Uterus (tissue), 4 donors: ENCODE measurements at places on chromosomes 12 and 14. TPM values are rescaled to one million over a fixed set of nuclear protein-coding genes. Genes with fewer than 3 reads are reported as not detected.

Gene CYP27B1
- total RNA-seq, result 0.28 TPM

Gene ZNF10
- 18.0 TPM for total RNA-seq

Gene MYRFL
- not detected for total RNA-seq

GRCh38 chr14:62209287-62209899, 447.2 kb downstream of the SNAPC1 start:
- DNase-seq, result no peak
- no peak overlapping the region for H3K4me3 ChIP-seq
- H3K27ac ChIP-seq, result no peak overlapping the region
- no peaks in the 10 kb centered on the region for H3K36me3 ChIP-seq

DNA sequence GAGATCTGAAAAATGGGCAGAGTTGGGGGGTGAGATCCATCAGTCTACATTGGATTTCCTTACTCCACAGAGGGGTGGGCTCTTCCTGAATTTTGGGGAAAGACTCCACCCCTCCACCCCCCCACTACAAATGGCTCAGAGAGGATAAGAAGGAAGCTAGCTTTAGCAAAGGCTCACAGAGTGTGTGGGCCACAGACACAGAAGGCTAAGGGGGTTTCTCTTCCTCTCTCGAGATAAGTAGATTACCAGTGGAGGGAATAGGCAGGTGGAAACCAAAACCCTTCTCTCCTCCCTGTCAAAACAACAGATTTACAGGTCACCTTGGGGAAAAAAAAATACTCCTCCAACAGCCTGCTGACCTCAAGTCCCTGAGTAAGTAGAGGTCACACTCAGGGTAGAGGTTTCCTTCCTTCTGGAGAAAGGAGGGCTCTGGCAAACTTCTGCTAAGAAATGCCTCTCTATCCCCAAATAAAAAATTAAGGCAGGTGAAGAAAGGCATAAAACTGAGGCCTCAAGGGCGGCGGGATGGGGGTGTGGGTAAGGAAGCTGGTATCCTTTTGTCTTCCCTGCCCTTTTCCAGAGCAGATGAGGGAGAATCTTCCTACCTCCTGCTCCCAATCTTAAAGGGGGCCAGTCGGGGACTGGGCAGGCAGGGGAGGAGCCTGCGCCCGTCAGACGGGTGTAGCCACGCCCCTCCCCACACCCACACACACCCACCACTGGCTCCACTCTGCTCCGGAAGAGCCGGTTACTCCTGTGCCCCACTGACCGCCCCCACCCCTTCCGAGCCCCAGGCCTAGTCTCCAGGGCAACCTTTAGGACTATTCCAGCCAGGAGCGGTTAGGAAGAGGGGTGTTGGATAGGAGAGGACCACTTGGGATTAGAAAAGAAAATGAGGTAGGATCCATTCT, 1.9 kb upstream of the BAZ2A start:
- DNase-seq, result peak; percentile 78
- H3K36me3 ChIP-seq, result no peaks in the 10 kb centered on the region
- H3K4me3 ChIP-seq, result no peak overlapping the region

GRCh38 chr14:27367345-27367744, 769.5 kb upstream of the NOVA1 start:
- H3K4me3 ChIP-seq, result no peak overlapping the region
- no peaks in the 10 kb centered on the region for H3K36me3 ChIP-seq
- no peaks in the 10 kb centered on the region for H3K4me1 ChIP-seq
- DNase-seq, result no peak
- no peaks in the 10 kb centered on the region for H3K27me3 ChIP-seq

DNA sequence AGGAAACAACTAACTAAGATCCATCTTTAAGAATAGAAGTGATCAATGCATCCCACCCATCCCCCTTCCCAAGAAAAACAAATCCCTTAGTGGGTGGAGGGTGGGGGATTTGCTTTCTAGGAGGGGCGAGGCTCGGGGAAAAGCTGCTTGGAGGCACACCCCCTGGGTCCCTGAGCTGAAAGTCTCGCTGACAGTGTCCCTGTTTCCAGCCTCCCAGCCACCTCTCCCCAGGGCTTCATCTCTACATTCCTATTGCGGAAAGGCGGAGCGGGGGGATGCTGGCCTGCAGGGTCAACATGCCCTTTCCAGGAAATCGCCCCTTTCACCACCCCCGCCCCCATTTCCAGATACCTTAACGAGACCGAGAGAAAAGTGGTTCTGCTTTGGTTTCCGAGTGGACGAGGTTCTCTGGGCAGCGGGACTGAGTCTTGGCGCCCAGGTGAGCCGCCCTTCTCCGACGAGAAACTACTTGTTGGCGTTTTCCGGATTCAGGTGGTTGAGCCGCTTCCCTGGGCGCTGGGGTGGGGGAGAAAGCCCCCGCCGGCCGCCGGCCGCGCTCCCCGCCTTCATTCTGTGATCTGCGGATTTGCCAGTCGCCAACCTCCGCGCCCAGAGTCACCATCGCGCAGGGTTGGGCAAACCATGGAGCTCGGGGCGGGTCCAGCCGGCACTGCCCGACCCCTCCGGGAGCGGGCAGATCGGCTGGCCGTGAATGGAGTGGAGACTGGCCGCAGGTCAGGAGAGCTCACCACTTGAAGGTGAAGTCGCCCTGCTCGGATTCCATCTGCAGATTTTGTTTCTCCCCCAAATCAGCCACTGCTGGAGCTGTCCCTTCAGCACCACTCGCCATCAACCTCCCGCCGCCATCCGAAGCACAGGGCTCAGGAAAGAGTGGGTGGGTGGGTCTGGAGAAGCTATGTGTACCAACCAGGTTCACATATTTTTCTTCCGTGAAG, 505 bp downstream of the KCNC2 start:
- no peak overlapping the region for H3K4me3 ChIP-seq
- no peaks in the 10 kb centered on the region for H3K36me3 ChIP-seq
- H3K27me3 ChIP-seq, result peaks cover 8% of the 10 kb centered on the region
- no peak for DNase-seq

DNA sequence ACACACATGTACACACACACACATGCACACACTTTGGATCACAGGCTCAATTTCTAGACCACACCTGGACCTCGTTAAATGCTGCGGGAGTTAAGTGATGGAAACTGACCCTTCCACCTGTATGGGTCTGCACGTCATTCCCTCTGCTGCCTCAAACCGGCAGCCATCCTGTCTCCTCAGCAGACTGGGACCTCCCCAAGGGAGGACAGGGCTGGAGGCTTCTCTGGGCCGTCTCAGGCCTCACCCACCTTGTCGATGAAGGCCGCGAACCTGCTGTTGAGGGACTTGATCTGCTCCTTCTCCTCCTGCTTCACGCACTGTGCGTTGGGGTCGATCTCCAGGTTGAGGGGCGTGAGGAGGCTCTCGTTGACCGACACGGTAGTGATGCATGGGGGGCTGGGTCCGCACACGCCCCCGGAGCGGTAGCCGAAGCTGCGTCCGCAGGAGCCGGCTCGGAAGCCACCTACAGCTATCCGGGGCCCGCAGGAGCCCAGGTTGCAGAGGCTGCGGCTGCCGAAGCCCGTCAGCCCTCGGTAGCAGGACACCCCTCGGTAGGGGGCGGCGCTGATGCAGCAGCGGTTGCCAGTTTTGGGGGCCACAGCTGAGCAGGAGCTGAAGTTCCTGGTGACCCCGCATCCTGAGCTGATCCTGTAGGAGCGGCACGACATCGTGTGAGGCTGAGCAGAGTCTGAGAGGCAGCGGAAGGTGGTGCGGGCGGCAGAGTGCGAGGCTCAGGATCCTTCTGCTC, at the start of gene KRT85:
Gene KRT85 (minus strand): TSS at position 744 of the 748 bp plus-strand sequence. CDS start 76 bp downstream, at position 668.
- H3K36me3 ChIP-seq, result no peaks in the 10 kb centered on the region
- H3K4me3 ChIP-seq, result no peak within 1 kb of the TSS
- no peak within 1 kb of the TSS for H3K27ac ChIP-seq
- no peaks in the 10 kb centered on the region for H3K4me1 ChIP-seq
- no peak for DNase-seq

DNA sequence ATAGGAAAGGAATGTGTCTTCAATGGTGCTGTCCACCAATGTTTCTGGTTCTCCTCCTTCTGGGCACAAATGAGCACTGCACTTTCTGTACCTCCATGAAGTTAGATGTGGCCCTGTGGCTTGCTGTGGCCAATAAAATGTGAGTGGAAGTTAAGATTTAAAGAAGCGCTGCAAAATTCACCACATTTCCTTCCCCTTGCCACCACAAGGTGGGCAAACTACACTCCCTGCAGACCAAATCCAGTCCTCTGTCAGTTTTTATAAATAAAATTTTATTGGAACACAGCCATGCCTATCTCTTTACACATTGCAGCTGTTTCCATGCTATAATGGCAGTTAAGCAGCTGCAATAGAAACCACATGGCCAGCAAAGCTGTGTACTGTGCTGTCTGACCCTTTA, 141.4 kb upstream of the TMPO start:
- H3K4me3 ChIP-seq, result no peak overlapping the region
- no peaks in the 10 kb centered on the region for H3K27me3 ChIP-seq
- no peak overlapping the region for H3K27ac ChIP-seq
- H3K36me3 ChIP-seq, result no peaks in the 10 kb centered on the region
- no peak for DNase-seq

- no peak overlapping the region for H3K4me3 ChIP-seq
- no peak overlapping the region for H3K27ac ChIP-seq
- DNase-seq, result no peak
Observed at GRCh38 chr14:28542040-28542439, 224.5 kb upstream of the FOXG1 start.

DNA sequence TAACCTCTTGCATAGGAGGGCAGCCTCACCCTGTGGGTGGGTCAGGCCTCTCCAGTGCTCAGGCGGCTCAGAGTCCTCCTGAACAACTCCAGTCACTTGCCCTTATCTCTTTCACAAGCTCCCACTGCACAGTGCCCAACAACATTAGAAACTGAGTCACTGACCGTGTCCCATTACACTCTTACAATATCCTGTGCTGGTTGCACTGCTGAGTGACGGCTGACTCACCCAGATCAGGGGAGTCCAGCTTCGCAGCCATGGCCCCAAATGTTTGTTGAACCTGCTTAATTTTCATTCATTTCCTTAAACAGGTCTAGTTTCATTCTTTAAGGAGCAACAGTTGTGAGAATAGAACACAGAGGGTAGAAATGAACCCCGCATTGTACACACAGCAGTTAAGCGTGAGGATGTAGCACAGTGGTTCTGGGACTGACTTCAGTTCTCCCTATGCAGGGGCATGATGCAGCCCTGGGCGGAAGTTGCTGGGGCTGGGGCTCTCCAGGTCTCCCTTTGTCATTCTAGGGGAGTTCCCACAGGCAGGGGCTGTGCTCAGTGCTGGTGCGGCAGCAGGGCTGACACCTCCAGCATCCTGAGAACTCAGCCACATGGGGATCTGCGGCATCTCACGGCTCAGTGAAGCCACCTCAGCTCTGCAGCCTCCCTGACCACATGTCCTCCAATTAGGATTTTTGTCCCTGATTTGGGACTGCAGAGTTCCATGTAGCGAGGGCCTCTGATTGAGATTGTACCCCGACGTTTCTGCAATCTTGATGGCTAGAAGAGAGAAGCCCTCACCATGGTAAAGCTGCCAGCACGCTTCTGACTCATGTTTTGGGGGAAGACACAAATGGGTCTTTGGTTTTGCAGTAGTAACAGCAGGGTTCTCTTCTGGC, 16.1 kb downstream of the GPR68 start:
- H3K4me3 ChIP-seq, result no peak overlapping the region
- H3K27me3 ChIP-seq, result no peaks in the 10 kb centered on the region
- no peaks in the 10 kb centered on the region for H3K4me1 ChIP-seq
- H3K36me3 ChIP-seq, result no peaks in the 10 kb centered on the region

GRCh38 chr14:53437858-53438257, 284.7 kb upstream of the DDHD1 start:
- no peak overlapping the region for H3K27ac ChIP-seq
- no peak overlapping the region for H3K4me3 ChIP-seq
- no peaks in the 10 kb centered on the region for H3K36me3 ChIP-seq
- H3K4me1 ChIP-seq, result no peaks in the 10 kb centered on the region

DNA sequence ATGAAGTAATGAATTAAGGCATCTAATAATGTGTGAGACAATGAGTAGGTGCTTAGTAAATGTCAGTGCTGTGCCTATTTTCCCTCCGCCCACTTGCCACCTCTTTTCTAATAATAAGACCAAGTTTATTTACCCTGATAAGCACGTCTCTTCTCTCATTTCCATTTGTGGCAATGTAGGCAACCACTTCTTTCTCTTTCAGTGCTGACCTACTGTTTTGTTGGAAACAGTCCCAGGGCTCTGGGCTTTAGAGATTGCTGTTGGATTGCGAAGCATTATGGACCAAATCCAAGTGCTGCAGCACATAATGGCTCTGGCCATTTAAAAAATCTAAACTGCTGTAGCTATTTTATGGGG, 141.3 kb upstream of the PLEKHG7 start:
- no peaks in the 10 kb centered on the region for H3K36me3 ChIP-seq
- no peak for DNase-seq
- H3K27ac ChIP-seq, result peak overlapping the region; percentile 79
- no peaks in the 10 kb centered on the region for H3K27me3 ChIP-seq
- no peak overlapping the region for H3K4me3 ChIP-seq
- no peaks in the 10 kb centered on the region for H3K4me1 ChIP-seq

DNA sequence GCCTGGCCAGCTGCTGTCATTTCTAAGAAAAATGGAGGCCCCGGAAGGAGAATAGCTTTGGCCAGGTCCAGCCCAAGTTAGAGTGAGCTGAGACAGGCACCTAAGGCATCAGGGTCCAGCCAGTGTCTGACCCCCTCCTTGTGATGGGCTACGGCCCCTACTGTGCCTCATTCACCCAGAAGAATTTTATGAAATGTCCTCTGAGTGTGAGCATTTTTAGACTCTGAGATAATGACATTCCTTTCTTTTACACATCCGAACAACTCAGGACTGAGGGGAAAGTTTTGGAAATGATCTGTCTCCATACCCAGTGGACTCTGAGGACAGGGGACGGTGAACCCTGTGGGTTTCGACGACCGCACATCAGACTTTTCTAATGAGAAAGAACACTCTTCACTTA, 50.4 kb downstream of the SLC24A4 start:
- H3K4me1 ChIP-seq, result no peaks in the 10 kb centered on the region
- no peak for DNase-seq
- H3K36me3 ChIP-seq, result no peaks in the 10 kb centered on the region
- H3K4me3 ChIP-seq, result no peak overlapping the region
- no peak overlapping the region for H3K27ac ChIP-seq

- no peak for DNase-seq
- H3K4me3 ChIP-seq, result no peak overlapping the region
- H3K4me1 ChIP-seq, result peaks cover 20% of the 10 kb centered on the region
- no peaks in the 10 kb centered on the region for H3K36me3 ChIP-seq
Observed at GRCh38 chr12:88552610-88553079, 27.6 kb downstream of the KITLG start.

DNA sequence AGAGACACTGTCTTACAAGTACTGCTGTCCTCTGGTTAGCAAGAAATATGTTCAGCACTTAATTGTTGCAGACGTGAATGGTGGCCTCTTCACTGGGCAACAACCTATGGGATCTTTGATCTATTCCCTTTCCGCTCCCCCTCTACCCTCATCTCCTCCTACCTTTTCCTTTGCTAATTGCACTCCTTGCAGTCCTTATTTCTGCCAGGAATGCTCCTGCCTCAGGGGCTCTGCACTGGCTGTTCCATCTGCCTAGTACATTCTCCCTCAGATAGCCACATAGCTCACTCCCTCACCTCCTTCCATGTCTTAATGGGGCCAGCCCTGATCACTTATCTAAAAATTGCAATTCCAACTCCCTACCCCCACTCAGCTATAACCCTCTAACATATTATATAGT, 4.5 kb upstream of the NFYB start:
- no peaks in the 10 kb centered on the region for H3K27me3 ChIP-seq
- DNase-seq, result no peak
- no peak overlapping the region for H3K4me3 ChIP-seq
